ENCODE measurements at places on chromosomes 3 and 15. TPM values are rescaled to one million over a fixed set of nuclear protein-coding genes. Genes with fewer than 3 reads are reported as not detected.

GRCh38 chr15:92579931-92580470, 75.6 kb downstream of the FAM174B start:
- H3K36me3 ChIP-seq: no peaks in the 10 kb centered on the region
- no peak for DNase-seq
- no peaks in the 10 kb centered on the region for H3K4me1 ChIP-seq

DNA sequence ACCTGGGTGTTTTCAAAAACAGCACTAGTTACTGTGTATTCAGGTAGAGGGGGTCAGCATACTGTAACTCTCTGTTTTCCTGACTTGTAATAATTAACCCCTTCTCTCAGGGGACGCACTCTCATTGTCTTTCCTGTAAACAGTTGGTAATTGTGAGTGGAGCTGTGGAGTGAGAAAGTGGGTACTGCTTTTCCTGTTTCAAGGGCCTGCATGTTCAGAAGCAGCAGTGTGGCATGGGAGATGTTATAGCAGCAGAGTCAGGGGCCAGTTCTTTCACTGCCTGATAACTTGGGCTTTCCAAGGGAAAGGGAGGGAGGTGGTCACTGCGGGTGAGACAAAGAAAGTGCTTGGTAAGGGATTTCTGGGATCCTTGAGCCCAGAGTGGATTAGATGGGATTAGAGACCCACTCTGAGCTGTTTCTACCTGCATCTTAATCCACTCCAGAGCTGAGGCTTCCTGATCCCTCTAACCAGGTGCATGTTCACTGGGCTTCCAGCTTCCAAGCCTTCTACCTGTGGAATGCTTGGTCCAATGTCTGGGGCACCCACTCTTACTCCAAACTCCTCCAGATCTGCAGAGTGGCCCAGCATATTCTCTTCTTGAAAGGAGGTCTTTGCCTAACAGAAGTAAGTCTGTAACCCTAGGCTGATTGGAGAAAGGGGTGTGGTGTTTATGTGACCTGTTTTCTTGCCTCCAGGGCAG, 105.2 kb downstream of the RPLP1 start:
- no peaks in the 10 kb centered on the region for H3K4me1 ChIP-seq
- DNase-seq: no peak
- H3K36me3 ChIP-seq: no peaks in the 10 kb centered on the region
- H3K4me3 ChIP-seq: no peak overlapping the region

GRCh38 chr3:128494367-128494650, 1.3 kb upstream of the GATA2 start:
- H3K27ac ChIP-seq: no peak overlapping the region
- no peak overlapping the region for H3K4me3 ChIP-seq
- H3K4me1 ChIP-seq: peaks cover 42% of the 10 kb centered on the region

DNA sequence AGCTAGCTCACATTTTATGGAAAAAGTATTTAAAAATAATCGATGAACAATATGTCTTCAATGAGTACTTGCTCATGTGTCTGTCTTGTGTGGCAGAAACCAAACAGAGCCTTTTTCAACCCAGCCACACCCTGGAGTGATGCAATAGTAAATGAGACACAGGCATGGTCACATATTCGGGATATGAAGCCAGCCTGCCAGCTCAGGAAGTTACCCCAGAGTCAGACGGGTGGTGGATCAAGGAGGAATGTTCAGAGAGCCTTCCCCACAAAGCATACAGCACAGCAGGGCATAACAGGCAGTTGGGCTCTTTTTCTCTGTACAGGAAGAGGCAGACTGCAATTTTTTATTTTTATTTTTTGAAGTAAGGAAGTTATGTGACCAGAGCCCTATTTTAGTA, 27.3 kb downstream of the LARP6 start:
- H3K27ac ChIP-seq: no peak overlapping the region
- no peaks in the 10 kb centered on the region for H3K27me3 ChIP-seq
- no peaks in the 10 kb centered on the region for H3K36me3 ChIP-seq
- DNase-seq: no peak

DNA sequence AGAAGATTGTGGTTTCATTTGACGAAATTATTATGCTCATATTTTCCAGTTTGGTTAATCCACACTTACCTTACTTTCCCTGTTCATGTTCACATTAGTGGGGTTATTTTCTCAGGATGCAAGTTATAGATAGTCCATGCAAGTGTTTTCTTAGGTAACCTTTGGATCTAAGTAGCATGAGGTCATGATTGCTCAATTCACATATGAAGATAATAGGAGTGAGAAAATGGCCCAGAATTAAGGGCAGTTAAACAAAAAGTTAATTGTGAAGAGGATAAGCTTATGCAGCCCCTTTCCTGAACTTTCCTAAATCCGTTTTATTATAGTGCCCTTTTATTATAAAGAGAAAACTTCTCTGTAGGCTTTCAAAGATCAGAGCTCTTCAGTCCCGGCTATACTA, 83.4 kb downstream of the CD200R1L start:
- no peak overlapping the region for H3K4me3 ChIP-seq
- DNase-seq: no peak
- H3K36me3 ChIP-seq: no peaks in the 10 kb centered on the region
- H3K27me3 ChIP-seq: no peaks in the 10 kb centered on the region
- H3K4me1 ChIP-seq: peaks cover 14% of the 10 kb centered on the region

- H3K36me3 ChIP-seq: no peaks in the 10 kb centered on the region
- DNase-seq: no peak
- H3K4me3 ChIP-seq: no peak overlapping the region
- H3K4me1 ChIP-seq: no peaks in the 10 kb centered on the region
- H3K27ac ChIP-seq: no peak overlapping the region
Measured at GRCh38 chr3:73653877-73654276, 29.1 kb upstream of the PDZRN3 start.

GRCh38 chr3:31054032-31054431, 159.6 kb upstream of the GADL1 start:
- H3K36me3 ChIP-seq: no peaks in the 10 kb centered on the region
- no peak overlapping the region for H3K4me3 ChIP-seq
- no peaks in the 10 kb centered on the region for H3K27me3 ChIP-seq

DNA sequence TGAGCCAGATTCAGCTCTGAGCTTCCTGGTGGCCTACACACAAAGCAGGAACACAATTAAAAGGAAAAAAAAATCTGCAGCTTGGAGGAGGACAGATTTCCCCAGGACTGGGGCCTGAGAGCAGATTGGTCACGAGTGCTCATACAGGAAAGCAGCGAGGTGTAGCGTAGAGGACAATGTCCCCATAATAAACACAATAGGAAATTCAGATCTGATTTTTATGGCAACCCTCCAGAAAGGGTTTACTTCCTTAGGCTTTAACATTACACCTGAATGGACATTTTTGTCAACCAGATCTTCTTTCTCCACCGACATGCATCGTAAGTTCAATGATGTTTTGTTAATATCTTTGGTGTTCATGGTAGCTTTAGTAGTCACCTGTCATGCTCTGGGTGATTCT, 23.3 kb downstream of the SLC6A20 start:
- DNase-seq: no peak
- H3K27me3 ChIP-seq: no peaks in the 10 kb centered on the region
- no peak overlapping the region for H3K27ac ChIP-seq
- no peak overlapping the region for H3K4me3 ChIP-seq
- H3K4me1 ChIP-seq: no peaks in the 10 kb centered on the region

GRCh38 chr15:46681901-46682300, 1035.4 kb upstream of the SEMA6D start:
- no peaks in the 10 kb centered on the region for H3K27me3 ChIP-seq
- H3K4me3 ChIP-seq: no peak overlapping the region
- H3K36me3 ChIP-seq: no peaks in the 10 kb centered on the region
- DNase-seq: no peak
- H3K27ac ChIP-seq: no peak overlapping the region

DNA sequence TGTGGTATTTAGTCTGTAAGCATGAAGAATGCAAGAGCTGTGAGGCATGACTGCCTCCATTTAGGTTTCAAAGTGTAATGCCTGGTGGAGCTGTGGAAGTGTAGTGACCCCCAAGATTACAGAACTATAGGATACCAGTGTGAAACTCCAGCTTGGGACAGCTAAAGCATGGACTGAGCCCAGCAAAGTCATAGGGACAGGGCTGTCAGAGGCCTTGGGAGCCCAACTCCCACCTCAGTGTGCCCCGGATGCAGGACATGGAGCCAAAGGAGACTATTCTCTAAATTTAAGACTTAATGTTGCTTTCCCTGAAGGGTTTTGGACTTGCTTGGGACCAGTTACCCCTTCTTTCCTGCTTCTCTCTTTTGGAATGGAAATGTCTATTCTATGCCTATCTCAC, 10.8 kb downstream of the GPR15 start:
- no peak overlapping the region for H3K27ac ChIP-seq
- H3K4me3 ChIP-seq: no peak overlapping the region
- DNase-seq: no peak
- no peaks in the 10 kb centered on the region for H3K27me3 ChIP-seq
- no peaks in the 10 kb centered on the region for H3K36me3 ChIP-seq

DNA sequence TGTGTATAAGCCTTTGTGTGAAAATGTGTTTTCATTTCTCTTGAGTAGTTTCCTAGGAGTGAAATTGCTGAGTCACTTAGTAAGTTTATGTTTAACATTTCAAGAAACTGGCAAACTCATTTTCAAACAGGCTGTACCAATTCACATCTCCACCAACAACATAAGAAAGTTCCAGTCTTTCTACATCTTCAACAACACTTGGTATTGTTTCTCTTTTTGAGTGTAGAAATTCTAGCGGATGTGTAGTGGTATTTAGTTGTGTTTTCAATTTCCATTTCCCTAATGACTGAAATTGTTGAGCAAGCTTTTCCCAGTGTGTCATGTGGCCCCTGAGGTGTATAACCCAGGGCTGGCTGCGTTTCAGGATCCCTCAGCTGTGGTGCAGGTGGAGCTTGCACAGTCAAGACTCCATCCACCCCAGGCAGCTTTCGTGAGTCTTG, 258.5 kb downstream of the PDCD6IP start:
- peaks cover 4% of the 10 kb centered on the region for H3K27me3 ChIP-seq
- H3K4me3 ChIP-seq: no peak overlapping the region
- H3K36me3 ChIP-seq: no peaks in the 10 kb centered on the region
- H3K27ac ChIP-seq: no peak overlapping the region
- DNase-seq: no peak

GRCh38 chr15:79994615-79995014, 23.6 kb upstream of the BCL2A1 start:
- peaks cover 5% of the 10 kb centered on the region for H3K4me1 ChIP-seq
- H3K27me3 ChIP-seq: no peaks in the 10 kb centered on the region
- no peaks in the 10 kb centered on the region for H3K36me3 ChIP-seq
- no peak for DNase-seq

GRCh38 chr3:59327376-59327808, 277.6 kb upstream of the CFAP20DC start:
- H3K4me3 ChIP-seq: no peak overlapping the region
- H3K27ac ChIP-seq: no peak overlapping the region
- DNase-seq: no peak

Gene WDR72
- polyA plus RNA-seq: not detected

Gene CSNK1G1
- 6.5 TPM for polyA plus RNA-seq

Gene KLHL40
- polyA plus RNA-seq: not detected

Gene SCAMP5
- 3.4 TPM for polyA plus RNA-seq

Gene TUBGCP5
- 10.9 TPM for polyA plus RNA-seq

Gene LIPH
- polyA plus RNA-seq: not detected

Gene ZIC4
- polyA plus RNA-seq: not detected

Gene LYZL4
- not detected for polyA plus RNA-seq

Gene LRRC15
- polyA plus RNA-seq: not detected

Gene KCNMB2
- not detected for polyA plus RNA-seq
